ENCODE measurements at places on chromosomes 3 and 15. TPM values are rescaled to one million over a fixed set of nuclear protein-coding genes. Genes with fewer than 3 reads are reported as not detected.

Gene HRH1
- 2.3 TPM for total RNA-seq

Gene LRRC28
- total RNA-seq = 7.4 TPM

Gene KCNH8
- total RNA-seq = under 0.01 TPM

Gene RBMS3
- 23.1 TPM for total RNA-seq

Gene CD96
- total RNA-seq = not detected

Gene GABRR3
- total RNA-seq = not detected

Gene EID1
- total RNA-seq = 133 TPM

Gene SLC22A14
- under 0.01 TPM for total RNA-seq

Gene ZIC4
- not detected for total RNA-seq

Gene BCHE
- total RNA-seq = 15.4 TPM

Gene STAC
- total RNA-seq = 2.1 TPM

Gene EPB42
- total RNA-seq = not detected

Gene LRRC3B
- total RNA-seq = not detected

Gene AGBL1
- total RNA-seq = not detected

Gene DNASE1L3
- total RNA-seq = 6.4 TPM

Gene FBXO40
- not detected for total RNA-seq

Data from dermis microvascular lymphatic vessel endothelial cell (primary cell).